ENCODE measurements at places on chromosomes 12 and 14.

DNA sequence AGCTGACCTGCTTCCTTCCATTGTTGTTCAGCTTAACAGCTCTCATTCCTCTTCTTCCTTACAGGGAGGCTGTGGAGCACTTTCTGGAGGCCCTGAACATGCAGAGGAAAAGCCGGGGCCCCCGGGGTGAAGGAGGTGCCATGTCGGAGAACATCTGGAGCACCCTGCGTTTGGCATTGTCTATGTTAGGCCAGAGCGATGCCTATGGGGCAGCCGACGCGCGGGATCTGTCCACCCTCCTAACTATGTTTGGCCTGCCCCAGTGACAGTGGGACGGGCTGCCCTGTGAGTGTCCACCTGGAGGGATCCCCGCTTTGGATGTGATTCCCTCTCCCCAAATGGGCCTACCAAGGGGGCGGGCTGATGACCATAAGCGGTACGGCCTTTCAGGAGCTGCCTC lies 20.5 kb downstream of the PEX5 start:
- DNase-seq = no peak

- no peak for DNase-seq
These were observed 84.7 kb upstream of the FLRT2 start for GRCh38 chr14:85445151-85445795.

- DNase-seq = no peak
These were observed 91.4 kb upstream of the CPM start for GRCh38 chr12:69024413-69024812.

DNA sequence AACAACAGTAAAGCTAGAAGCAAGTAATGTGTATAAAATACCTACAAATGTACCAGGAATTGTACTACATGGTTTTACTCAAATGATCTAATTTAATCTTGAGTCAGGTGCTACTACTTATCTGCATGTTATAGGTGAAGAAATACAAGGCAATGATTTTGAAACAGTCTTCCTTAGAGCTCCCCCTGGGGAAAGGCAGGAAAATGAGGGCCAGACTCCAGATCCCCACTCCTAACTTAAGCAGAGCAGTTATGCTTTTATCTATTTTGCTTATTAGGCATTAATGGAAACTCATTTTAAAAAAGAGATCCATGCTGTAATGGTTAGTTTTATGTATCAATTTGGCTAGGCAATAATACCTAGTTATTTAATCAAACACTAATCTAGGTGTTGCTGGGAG lies 109.3 kb upstream of the CPSF6 start:
- DNase-seq = no peak
